ENCODE measurements at places on chromosomes 11 and 22.

GRCh38 chr11:86692317-86692716, 19.9 kb upstream of the ME3 start:
- DNase-seq, result no peak

DNA sequence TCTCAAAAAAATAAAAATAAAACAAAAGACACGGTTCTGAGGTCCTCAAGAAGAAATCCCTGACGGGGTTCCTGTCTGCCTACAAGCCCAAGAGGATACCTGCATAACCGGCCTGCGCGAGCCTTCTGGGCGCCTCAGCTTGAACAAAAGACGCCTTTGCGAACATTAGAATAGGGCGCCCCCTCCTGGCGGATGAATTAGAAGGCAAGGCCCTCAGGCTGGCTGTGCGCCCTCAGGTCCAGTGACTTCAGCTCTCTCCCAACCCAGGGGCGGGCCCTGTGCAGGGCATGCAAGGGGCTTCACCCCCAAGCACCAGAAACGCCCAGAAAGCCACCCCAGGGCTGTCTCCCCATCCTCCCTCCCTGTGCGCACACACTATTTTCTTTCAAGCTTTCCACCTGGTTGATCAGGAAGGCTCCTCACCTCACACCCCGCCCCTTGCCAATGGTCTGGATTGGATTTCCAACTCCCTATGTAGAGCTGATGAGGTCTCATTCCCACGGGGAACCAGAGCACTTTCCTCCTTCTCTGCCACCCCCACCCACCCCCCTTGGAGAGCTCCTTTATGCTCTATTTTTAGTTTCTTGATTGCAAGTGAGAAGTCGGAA, 273.3 kb downstream of the BUD13 start:
- DNase-seq, result peak; percentile 44

- DNase-seq, result peak; percentile 53
Measured at GRCh38 chr11:117096201-117096991, 1.8 kb downstream of the SIK3 start.

DNA sequence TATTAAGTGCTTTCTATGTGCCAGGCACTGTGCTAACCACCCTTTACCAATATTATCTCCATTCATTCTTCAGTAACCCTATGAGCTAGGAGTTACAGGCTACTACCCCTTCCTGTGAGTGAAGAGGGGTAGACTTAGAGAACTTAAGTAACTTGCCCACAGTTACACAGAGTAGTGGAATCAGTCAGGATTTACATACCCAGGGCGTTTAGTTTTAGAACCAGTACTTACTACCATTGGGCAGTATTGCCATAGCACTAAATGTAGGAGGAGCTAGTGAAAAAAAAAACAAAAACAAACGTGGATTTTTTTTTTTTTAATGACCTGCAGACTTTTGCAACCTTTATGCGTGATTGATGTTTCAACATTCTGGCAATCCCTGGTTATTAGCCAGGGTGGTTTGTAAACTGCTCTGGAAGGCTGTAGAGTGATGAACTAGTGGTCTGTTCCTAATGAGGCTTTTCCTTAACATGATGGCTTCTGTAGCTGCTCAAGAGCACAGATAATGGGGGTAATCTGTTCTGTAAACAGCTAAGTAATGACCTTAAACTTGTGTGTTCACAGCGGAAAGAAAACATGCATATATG, 11.4 kb downstream of the TBCEL start:
- no peak for DNase-seq

DNA sequence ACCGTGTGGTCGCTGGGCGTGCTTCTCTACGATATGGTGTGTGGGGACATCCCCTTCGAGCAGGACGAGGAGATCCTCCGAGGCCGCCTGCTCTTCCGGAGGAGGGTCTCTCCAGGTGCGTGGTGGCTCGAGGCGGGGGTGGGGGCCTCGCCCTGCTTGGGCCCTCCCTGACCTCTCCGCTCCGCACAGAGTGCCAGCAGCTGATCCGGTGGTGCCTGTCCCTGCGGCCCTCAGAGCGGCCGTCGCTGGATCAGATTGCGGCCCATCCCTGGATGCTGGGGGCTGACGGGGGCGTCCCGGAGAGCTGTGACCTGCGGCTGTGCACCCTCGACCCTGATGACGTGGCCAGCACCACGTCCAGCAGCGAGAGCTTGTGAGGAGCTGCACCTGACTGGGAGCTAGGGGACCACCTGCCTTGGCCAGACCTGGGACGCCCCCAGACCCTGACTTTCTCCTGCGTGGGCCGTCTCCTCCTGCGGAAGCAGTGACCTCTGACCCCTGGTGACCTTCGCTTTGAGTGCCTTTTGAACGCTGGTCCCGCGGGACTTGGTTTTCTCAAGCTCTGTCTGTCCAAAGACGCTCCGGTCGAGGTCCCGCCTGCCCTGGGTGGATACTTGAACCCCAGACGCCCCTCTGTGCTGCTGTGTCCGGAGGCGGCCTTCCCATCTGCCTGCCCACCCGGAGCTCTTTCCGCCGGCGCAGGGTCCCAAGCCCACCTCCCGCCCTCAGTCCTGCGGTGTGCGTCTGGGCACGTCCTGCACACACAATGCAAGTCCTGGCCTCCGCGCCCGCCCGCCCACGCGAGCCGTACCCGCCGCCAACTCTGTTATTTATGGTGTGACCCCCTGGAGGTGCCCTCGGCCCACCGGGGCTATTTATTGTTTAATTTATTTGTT, 2.4 kb downstream of the PIM3 start:
- DNase-seq, result no peak

GRCh38 chr11:554428-555226, 5.9 kb downstream of the LMNTD2 start:
- DNase-seq, result peak; percentile 86

GRCh38 chr11:106708348-106708747, 309.9 kb downstream of the GUCY1A2 start:
- no peak for DNase-seq

- no peak for DNase-seq
Measured at GRCh38 chr22:28936200-28936599, 52.8 kb downstream of the ZNRF3 start.

DNA sequence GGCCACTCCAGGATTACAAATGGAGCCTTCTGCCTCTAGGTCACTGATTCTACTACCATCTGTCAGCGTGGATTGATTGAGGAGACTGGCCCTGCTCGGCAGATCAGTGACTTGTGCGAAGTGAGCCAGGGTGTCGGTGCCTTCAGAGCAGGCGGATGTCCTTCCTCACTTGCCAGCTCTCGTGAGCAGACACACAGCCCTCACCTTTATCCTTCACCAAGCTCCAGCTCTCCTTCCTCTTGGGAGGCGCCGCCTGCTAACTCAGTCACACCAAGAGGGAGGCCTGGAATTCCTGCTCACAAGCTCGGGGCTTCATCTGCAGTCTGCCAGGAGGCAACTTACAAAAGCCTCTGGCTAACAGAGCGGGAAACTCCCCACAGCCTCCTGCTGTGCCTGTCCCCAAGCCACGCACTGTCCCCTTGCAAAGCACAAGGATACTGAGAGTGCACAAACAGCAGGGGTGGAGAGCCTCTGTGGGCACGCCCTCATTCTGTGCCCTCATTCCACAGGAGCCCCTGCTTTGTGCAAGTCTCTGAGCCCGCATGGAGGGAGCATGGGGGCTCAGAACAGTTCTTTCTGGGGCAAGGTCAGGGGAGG, 3.5 kb upstream of the TCF20 start:
- DNase-seq, result no peak

GRCh38 chr11:120130991-120131760, 6.7 kb downstream of the TRIM29 start:
- no peak for DNase-seq

DNA sequence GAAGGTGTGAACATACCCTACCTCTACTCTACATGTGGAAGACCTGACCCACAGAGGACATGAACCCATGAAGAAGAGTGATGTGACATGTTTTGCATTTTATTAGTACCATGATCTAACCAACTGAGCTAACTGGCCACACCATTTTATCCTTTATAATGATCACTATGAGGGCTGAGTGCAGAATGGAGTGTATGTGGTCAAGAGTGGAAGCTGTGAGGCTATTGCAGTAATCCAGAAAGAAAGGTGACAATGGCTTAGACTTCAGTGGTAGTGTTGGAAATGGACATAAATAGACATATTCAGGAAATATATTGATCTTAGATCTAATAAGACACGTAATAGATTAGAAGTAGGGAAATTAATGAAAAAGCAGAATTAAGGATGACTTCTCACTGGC, 3.8 kb downstream of the SRSF8 start:
- no peak for DNase-seq

DNA sequence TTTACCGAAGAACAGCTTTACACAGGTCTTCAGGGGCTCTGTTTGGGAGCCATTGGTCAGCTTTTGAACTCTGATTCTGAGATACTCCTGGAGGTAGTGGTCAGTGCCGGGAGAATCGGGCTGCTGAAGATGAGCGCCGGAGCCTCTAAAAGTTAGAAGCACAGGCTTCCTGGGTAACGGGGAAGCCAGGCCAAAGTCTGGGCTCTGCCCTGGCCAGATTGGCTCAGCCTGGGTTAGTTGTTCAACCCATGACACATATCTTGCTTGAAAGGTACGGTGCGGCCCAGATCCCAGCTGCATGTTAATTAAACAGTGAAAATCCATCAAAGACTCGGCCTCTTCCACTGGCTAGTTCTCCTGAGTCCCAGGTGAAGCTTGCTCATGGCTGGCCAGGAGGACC, 18.0 kb downstream of the PARVA start:
- DNase-seq, result no peak

DNA sequence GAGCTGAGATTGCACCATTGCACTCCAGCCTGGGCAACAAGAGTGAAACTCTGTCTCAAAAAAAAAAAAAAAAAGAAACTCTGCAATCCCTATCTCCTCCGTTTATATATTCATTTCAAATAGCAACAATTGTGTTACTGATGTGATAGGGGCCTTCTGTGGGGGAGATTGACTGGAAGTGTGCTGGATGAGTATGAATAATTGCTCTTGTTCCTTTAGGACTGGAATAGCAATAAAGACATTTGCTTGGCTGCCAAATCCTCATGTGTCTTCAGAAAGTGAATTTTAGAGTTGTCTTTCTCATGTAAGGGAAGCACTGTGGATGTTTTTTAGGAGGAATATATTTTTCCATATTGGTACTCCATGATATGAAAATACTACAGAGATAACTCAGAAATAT, 21.1 kb upstream of the ME3 start:
- DNase-seq, result no peak

DNA sequence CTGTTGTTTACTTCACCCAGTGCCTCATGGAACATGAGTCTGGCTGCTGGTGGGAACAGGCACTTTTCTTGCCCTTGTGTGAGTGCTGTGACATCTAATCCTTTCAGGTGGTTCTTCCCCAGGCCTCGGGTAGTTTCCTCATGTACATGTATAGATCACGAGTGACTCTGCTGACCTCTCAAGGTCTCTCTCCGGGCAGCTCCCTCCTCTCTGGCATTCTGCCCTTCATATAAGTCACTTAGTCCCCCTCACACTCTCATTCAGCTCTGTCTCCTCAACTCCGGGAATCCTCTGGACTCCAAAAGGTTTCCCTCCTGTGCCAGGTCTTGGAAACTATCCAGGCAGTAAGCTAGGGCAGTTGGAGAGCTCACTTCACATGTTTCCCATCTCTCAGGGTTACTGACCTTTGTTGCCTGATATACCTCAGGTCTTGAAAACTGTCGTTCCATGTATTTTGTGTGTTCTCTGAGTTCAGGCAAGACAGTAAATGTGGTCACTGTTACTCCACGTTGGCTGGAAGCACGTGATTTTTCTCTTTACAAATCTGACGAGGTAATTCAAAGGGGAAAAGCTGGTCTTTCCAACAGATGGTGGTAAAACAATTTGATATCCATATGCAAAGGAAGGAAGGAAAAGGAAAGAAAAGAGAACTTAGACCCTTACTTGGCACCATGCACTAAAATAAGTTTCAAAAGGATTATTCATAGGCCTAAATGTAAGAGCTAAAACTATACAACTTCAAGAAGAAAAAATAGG, 40.5 kb upstream of the PITPNB start:
- DNase-seq, result no peak

GRCh38 chr11:77154381-77155081, 26.5 kb downstream of the MYO7A start:
- DNase-seq, result peak; percentile 69

- no peak for DNase-seq
Measured at GRCh38 chr11:35579557-35580396, 38.5 kb upstream of the FJX1 start.

GRCh38 chr11:121717296-121717695, 264.5 kb upstream of the SORL1-AS1 start:
- no peak for DNase-seq

DNA sequence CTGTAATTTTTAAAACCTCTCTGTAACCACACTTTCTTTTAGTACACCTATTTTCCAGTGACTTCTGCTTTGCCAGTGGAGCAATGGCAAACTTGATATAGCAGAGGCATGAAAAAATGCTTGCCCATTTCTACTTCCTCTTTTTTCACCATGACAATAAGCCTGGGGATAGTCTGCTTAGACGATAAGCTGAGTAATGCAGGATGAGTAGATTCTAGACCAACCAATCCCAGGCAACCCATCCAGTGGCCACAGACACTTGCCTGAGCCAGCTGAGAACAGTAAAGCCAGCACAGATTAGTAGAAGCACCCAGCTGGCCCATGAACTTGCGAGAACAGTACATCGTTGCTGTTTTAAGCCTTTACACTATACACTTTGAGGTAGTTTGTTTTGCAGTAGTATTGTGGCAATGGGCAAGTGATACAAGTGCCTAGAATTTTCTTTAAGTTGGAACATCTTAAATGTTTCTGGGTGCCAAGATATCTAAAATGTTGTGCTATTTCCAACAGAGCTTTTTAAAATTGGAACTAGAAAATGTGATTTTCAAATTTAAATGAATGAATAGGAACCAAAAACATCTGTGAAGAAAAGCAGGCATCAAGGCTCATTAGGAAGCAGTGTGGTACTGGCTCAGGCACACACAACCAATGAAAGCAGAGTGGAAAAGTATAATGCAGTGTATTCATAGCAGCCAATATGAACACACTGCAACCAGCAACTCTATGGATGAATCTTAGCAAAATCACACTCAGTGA, 37.7 kb downstream of the DDI1 start:
- DNase-seq, result no peak

- DNase-seq, result no peak
Measured at GRCh38 chr11:41920374-41920773, 460.9 kb upstream of the LRRC4C start.

DNA sequence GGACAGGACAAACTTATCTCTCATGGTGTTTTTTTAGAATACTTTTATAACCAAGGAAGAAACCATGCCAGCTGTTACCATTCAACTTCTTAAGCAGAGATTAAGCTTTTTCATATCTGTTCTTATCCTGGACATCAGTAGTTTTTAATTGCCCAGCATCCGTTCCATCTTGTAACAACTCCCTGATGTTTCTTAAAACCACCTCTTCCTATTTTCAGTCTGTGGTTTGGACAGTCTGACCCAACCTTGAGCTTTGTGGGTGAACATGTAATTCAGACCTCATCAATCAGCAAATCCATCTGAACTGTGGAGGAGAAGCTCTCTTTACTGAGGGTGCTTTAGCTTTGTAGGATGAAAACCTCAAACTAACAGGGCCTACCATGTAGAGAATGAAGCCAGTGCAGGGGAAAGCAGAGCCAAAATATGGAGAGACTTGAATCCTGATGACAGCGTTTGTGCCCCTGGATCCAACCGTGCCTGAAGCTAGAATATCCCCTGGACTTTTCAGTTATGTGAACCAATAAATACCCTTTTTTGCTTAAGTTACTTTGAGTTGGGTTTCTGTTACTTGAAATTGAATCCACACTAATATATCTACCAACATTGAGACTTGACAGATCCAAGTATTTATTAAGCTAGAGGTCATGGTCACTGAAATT, 9.4 kb downstream of the TUG1 start:
- DNase-seq, result no peak

GRCh38 chr11:91608677-91609076, 615.9 kb upstream of the FAT3 start:
- DNase-seq, result no peak

GRCh38 chr11:14075118-14076078, 112.9 kb downstream of the SPON1 start:
- DNase-seq, result no peak
